ENCODE measurements at places on chromosomes 12 and 14.

GRCh38 chr14:23580152-23580926, 1.7 kb upstream of the JPH4 start:
- no peak for DNase-seq

- no peak for DNase-seq
These were observed 298.5 kb downstream of the ERC1 start for GRCh38 chr12:1289371-1290155.

- DNase-seq = no peak
These were observed 127.1 kb upstream of the RTL1 start for GRCh38 chr14:101030586-101030985.

DNA sequence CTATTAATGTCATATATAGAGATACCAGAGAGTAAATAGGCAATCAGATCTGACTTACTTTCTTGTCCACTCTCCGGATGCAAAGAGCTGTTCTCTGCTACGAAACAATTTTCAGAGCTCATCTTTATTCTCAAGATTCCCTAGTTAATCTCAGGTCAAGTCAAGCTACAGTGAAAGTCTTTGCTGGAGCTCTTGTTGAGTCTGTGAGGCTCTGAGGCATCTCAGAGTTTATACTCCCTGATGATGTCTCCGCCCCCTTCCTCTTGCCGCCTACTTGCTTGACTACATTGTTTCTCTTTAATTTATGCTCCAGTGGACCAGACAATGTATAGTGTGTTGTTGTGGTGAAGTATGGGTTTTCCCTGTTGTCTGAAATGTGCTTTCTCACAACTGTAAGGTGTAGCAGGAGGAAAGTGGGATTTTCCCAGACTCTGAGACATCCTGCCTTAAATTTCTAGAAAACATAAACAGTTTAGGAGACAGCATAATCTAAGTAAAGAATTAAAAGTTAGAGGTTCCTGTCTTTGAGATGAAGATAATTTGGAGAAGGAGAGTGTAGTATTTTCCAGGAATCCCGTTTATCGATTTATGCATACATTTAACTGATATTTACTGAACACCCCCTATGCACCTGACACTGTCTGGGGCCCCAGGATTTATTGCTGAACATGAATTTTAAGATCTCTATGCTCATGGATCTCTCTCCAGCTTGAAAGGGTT, at the start of gene CD69:
Gene CD69 (minus strand): TSS at position 203 of the 720 bp plus-strand sequence. CDS start 81 bp downstream, at position 122.
- DNase-seq = peak; percentile 69

GRCh38 chr14:72430457-72430856, 463.4 kb downstream of the DPF3 start:
- DNase-seq = no peak
